ENCODE measurements at places on chromosomes 6 and 20.

DNA sequence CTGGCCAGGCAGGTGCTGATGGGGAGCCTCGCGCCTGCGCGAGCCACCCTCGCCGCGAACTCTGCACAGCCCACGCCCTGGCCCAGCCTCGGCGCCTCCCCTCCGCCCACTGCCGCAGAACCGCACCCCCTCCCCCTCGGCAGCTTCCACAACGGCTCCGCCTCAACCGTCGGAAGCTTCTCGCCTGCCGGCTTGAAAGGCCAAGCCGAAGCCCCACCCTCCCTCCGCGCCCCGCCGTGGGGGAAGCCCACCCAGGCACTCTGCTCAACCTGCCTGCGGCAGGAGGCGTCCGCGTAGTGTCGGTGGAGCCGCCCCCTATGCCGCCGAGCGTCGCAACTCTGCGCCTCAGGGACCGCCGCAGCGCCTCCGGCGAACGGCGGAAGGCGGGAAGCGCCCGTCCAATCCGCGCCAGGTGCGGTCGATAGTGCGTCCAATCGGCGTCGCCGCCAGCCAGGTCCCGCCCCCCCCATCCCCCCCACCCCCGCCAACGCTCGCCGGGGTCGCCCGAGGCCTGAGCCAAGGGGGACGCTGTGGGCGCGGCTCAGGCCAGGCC, at the start of gene SYCP2:
SYCP2 (minus strand) TSS at position 342 of the 553 bp plus-strand sequence. CDS start 11,224 bp downstream, outside the sequence.
- no peak for DNase-seq

GRCh38 chr6:148907573-148907972, 160.7 kb downstream of the UST start:
- DNase-seq: no peak

DNA sequence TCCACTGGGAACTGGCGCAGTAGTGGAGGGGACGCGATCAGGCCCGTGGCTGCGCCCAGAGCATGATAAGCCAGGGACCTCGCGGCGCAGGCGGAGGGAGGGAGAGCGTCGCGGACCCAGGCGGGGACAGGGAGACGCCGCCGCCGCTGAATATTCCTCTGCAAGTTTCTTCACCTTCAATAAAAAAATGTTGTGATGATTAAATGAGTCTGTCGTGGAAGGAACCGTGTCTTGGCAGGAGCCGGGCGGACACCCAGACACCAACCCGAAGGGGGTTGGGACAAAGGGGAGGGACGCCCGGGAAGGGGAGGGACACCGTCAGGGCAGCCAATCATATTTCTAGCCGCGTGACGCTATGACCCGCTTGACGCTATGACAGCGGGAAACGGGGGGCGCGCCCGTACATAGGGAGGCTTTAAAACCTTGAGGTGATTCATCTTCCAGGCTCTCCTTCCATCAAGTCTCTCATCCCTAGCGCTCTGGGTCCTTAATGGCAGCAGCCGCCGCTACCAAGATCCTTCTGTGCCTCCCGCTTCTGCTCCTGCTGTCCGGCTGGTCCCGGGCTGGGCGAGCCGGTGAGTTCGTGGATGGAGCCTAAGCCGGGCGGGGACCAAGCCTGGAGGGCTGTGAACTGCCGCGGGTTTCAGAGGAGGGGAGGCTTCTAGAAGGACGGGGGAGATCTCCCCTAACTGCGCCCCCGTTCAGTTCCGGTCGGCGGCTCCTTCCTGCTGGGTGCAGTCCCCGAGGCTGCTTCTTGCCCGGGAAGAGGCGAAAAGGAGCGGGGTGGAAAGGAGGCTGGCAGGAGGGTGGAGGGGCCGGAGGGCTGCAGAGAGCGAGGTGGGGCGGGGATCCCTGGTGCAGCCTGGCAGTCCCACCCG, at the start of gene ULBP2:
ULBP2 (plus strand) TSS at position 432 of the 878 bp plus-strand sequence; CDS start at position 491, 59 bp downstream.
- peak; percentile 67 for DNase-seq

DNA sequence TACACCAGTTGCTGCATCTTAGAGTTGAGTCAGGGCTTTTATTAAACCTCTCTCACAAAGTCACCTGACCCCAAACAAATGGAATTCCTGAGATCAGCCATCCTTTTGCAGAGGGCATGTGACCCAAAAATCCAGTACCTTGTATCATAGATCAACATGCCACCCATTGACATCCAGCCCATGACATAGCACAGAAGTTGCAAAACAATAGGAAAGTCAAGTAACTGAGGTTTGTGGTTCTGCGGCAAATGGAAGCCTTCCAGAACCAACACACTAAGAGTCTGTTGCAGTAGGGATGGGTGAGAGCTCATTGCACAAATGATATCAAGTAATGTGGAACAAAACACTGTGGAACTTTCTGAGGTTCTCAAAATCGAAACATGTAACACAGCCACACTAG, 111.2 kb downstream of the PDE7B start:
- DNase-seq: no peak

DNA sequence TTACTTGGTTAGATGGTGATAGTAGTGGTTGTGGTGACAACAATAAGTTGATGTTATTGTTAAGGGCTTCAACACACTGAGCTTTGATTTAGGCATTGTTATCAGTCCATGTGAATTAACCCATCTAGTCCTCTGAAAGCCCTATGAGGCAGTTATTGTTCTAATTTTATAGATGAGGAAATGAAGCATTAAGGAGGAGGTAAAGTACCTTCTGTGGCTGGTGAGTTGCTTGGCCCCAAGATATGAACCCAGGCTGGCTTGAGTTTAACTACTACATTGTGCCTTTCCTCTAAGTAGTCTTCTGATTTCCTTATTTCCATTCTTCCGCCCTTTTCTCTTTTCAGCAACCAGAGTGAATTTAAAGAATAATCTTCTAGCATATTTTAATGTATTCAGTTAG, 81.7 kb downstream of the QKI start:
- DNase-seq: no peak
